Urothelium cell line (cell line): ENCODE measurements at places on chromosomes 1 and 21.
A peak's percentile ranks its signal among the peaks of the same experiment; 100 is the strongest.

DNA sequence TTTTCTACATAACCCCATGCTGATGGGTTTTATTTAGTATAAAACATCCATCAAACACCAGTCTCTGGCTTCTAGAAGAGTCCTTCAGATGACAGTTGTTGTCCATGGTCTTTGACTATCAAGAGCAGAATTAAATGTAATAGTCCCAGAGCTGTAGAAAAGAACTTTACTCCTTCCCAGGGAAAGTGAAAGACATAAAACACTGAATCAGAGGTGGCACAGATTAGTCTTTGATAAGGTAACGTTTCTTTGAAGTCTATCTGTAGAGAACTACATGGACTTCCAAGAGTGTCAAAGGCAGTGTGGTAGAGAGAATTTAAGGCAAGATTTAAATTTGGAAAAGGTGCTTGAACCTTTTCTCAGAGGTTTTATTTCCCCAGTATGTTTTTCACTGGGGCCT is 21.9 kb downstream of the SYNC start:
- DNase-seq: no peak

GRCh38 chr1:206032380-206033140 is 8.9 kb upstream of the CTSE start:
- no peak for DNase-seq

DNA sequence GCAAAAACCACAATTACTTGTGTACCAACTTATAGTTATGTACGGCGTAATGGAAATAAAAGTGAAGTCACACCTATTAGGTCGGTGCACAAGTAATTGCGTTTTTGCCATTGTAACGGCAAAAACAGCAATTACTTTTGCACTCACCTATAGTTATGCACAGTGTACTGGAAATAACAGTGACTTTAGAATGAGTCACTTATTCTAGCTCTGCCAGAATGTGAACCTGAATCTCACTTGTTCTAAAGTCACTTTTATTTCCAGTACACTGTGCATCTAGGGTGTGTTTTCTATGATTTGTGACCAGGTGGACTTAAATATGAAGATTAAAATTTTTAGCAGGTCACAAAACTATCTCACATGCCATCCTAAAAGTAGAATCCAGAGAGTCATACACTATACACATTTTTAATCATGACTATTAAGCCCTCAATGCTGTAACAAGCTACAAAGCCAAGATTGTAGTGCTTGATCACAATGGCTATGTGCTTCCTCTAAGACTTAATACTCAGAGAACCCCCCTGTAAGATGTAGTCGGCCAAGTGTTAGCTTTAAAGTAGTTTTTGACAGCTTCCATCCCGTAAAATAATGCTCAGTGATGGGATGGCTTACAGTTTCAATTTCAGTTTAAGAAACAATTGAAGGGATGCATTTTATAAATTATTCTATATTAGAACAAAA is 218.8 kb downstream of the NEGR1 start:
- no peak for DNase-seq

- DNase-seq: no peak
These were observed 184.8 kb upstream of the VAMP3 start for GRCh38 chr1:7586031-7586941.

GRCh38 chr1:204465546-204466415 is 28.8 kb downstream of the PIK3C2B start:
- no peak for DNase-seq

- DNase-seq: peak; percentile 60
These were observed 9.2 kb downstream of the FCRL3 start for GRCh38 chr1:157691285-157691920.

GRCh38 chr1:184223216-184223615 is 163.6 kb upstream of the C1orf21 start:
- DNase-seq: no peak

- DNase-seq: peak; percentile 64
These were observed 1.1 kb downstream of the IGFN1 start for GRCh38 chr1:201191653-201192260.

DNA sequence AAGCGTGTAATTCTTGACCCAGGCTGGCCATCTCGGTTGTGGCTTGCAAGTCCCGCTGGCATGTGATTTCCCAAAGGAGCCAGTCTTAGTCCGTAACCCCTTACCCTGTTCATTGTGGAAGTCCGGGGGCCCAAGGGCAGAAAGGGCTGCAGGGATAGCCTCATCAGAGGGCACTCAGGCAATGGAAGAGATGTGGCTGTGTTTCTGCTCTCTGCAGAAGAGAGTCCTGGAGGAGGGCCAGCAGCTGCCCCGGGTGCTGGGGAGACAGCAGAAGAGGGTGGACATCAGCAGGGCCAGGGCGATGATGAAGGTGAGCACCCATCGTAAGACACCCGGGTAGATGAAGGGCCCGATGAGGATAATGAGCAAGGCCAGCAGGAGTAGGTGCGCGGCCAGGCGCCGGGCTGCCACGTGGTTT is 830 bp downstream of the RNF186 start:
- DNase-seq: no peak

GRCh38 chr1:17161137-17161740 is 42.0 kb upstream of the PADI2 start:
- no peak for DNase-seq

DNA sequence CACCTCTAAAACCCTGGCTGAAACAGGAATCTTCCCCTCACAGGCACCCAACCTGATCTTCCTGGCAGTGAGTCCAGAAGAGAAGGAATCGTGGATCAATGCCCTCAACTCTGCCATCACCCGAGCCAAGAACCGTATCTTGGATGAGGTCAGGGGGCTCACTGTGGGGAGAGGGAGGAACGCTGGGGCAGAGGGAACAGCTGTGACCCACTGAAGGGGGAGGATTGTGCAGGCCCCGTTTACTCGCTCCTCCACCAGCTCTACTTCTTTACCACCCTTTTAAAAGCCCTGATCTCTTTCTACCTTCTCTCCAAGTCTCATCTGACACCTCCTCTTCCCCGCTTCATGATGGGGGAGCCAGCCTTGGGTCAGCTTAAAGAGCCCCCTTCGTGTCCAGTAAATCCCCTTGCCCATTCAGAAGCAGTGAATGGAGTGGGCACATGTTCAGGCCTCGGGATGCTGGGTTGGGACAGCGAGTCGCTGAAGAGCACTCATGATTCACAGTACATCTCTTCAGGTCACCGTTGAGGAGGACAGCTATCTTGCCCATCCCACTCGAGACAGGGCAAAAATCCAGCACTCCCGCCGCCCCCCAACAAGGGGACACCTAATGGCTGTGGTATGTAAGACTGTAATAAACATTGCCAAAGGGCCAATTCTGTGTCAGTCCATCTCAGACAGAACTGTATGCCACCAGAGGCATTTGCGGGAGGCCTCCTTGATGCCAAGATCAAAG is 7.3 kb downstream of the PLEKHO1 start:
- no peak for DNase-seq

GRCh38 chr1:99534638-99534930 is 111.3 kb upstream of the PALMD start:
- no peak for DNase-seq

GRCh38 chr1:80891871-80892270 is 908.9 kb upstream of the ADGRL2 start:
- DNase-seq: no peak

- DNase-seq: no peak
These were observed 3.4 kb upstream of the AHDC1 start for GRCh38 chr1:27607239-27607804.

- DNase-seq: no peak
These were observed 504.5 kb downstream of the LMO4 start for GRCh38 chr1:87833166-87833565.

DNA sequence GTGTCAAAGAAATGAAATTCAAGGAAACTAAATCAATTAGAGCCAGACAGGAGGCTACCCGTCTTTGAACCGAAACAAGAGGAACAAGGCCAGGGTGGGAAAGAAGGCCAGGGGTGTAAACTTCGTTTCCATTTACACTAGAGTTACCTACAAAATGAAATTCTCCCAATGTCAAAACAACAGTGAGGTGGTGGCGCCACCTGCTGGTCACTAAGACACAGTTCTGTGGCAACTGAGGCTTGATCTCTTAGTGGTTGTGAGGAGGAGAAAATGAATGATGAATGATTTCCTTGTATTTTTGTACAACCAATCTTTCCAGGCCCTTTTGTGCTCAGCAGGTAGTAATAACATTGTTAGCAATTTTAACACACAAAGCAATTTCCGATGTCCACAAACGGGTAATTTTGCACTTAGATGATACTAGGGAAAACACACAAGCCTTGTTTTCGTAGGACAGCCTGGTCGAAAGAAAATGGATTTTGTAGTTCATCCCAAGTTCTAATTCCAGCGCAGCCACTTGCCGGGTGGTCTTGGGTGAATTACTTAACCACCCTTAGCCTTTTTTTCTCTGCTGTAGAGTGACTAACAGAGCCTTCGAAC is 54.8 kb upstream of the SOD1 start:
- peak; percentile 81 for DNase-seq

DNA sequence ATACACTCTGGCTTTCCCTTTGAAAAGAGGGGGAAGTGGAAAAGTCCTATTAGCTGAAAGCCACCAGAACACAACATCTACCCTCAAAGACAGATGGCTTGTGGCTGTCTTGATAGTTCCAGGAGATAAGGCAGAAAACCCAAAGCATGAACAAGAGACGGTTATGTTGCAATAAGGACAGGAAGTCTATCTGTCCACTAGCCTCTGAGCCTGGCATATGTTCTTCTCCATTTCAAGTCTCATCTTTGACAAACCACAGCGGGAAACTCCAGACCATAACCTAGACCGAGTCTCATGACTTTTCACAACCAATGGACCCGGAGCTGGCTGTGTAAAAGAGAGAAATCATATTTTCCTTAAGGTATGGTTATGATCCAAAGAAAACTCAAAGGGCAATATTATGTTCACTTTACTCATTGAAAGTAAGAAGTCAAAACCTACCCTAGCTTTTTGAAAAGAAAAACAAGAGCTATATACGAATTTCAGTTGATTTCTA is 33.8 kb downstream of the DUSP10 start:
- no peak for DNase-seq

DNA sequence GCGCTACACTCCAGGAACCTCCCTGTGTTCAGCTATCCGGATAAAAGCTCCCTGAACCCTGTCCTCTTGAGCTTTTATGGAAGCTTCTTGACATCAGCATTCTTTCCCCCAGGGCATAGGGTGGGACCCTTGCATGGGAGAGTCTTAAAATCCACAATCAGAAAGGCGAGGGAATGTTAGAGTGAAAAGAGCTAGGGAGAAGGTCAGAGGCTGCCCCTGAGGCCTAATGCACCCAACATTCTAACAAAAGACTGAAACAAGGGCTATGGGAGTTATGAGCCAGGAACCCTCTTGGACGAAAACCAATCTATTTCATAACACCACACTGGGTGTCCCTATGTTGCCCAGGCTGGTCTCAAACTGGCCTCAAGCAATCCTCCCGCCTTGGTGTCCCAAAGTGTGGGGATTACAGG is 36.7 kb downstream of the NEK2 start:
- DNase-seq: no peak

- DNase-seq: no peak
These were observed 27.0 kb upstream of the SLC16A1 start for GRCh38 chr1:112982853-112983536.

DNA sequence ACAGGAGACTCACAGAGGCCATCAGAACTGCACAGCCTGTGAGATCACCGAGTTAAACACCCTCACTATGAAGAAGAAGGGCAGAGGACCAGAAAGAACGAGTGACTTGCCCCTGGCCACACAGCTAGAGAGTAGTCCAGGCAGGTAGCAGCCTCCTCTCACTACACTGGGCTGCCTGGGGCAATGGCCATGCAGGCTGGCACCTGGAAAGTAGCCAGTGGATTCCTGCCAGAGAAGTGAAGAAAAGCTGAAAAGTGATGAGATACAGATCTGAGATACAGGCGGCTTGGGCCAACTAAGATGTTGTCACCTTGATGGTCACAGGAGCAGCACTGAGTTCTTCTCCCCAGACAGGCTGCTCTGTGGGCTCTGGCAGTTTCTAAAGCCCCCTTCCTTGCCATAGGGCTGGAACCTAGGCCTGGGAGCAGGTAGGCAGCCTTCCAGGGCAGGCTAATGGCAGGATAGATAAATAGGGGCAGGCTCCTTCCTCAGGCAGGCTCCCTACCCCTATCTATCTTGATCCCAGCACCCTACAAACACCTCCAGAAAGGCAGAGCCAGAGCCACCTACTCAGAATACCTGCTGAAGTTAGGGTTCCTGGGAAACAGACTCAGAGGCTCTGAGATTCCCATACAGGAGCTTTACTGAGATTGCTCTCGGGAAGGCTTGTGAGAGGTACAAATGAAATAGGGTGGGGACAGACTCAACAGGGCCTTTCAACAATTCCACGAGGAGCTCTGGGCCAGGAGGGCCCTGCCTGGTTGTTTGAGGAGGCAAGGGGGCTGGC is 106.3 kb downstream of the BEND5 start:
- no peak for DNase-seq
